ENCODE measurements at places on chromosomes 1 and 21. TPM values are rescaled to one million over a fixed set of nuclear protein-coding genes. Genes with fewer than 3 reads are reported as not detected.

- no peak for DNase-seq
Observed at GRCh38 chr1:101943237-101943636, 53.5 kb downstream of the OLFM3 start.

- DNase-seq = no peak
Observed at GRCh38 chr1:178784131-178784536, 59.1 kb downstream of the RALGPS2 start.

DNA sequence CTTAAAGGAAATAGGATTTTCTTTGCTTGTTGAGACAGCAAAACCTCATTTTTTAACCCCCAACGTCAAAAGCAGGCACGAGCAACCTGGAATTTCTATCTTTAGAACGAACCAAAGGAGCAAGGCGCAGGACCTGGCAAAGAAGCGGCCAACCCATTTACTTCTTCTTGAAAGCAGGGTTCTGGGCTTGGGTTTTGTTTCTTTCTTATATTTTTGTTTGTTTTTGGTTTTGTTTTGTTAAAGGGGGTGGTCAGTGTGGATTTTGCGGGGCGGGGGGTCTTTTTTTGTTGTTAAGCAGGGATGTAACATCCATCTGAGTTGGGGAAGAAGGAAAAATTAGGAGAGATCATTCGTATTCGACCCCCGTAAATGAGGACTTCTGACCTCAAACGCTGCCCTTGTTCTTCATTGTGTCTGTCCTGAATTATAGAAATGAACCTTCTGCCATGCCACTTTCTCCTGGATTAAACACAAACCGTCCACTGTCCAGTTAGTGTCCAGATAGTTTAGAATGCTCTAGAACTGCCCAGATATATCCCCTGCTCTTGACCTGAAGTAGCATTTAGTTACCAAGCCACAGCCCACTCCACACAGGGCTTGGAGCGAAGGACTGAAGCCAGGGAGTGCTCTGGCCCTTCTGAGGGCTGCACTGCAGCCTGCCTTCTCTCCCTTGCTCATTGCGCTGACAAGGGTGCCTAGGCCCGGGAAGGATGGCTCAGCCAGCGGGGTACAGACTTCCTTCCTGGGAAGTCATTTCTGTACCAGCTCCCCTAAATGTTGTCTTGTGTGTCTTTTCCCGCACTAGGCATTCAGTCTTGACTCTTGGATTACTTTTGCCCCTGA is 909 bp upstream of the APP start:
- DNase-seq = no peak

DNA sequence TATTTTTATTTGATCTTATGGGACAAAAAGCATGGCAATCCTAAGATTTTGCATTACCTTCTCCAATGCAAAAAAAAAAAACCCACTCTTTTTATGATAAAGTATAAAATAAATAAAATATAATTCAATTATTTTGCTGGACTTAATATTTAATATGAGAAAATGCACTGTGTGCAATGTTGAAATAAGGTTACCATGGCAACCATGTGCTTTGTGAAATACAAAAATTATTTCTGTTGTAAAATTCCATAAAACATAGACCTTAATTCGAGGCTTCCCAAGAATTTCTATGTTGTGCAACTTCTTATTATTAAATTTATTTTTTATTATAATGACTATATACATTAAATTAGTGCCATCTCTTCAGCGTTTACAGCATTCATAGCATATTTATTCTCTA is 989.5 kb downstream of the MRPL39 start:
- DNase-seq = no peak

DNA sequence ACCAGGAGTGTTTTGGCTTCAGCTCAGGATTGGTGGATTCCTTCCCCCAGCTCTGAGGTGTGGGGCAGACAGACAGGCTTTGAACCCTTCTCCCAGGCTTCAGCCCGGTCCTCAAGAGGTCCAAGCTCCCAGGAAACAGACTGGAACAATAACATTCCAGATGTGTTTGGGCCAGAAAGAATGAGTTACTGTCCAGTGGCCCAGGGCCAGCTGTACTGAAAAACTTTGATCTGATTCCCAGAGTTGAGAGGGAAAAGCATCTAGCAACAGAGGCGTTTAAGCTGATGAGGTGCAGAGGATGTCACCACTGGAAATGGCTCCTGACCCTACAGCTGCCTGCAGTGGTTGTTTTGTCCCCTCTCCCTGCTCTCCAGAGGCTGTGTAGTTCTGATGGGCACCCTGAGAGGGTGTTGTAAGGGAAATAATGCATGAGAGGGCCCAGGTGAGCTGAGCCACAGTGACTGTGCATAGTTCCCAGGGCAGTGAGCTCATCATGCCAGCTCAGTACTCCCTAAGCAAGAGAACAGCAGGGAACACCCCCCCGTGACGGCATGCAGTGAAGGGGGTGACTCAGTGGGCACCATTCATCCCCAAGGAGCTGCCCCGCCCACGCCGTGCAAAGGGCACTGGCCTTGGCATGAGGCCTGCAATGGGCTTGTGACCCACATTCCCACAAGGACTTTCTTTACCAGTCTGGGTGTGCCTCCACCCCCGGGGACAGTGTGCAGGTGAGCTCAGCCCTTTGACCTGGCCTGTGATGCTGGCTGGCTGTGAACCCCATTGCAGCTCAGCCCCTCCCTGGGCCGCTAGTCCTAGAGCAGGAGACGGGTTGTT is 13.8 kb upstream of the SFN start:
- no peak for DNase-seq

DNA sequence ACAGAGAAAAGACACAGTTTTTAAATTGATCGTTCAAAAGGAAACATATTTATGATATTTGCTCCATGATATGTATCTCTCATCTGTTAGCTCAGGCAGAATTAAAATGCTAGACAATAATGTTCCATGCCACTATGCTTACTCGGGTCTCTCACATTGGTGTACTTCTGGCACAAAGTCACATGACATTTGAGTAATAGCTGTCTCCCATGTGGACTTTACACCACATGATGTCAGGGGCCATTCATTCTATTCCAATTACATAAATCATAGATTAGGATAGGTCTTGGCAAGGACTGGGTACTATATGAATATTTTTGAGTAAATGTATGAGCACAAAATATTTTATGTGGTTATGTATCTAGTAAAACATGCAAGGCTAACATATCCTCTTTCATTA is 648.4 kb downstream of the PLA2G4A start:
- DNase-seq = no peak

DNA sequence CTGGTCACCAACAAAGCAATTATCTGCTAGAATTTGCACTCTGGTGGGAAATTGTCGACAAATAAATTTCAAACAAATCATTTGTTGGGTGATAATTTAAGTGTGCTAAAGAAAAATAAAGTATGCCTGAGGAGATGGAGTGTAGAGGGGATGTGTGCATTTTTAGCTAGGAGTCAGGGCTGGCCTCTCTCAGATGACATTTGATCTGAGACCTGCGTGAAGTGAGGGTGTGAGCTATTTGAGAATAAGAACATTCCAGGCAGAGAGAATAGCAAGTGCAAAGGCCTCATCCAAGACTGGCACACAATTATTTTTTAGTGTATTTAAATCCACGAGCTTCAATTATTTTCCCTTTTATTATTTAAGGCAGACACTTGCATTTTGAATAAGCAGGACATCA is 19.7 kb upstream of the S1PR1 start:
- no peak for DNase-seq

DNA sequence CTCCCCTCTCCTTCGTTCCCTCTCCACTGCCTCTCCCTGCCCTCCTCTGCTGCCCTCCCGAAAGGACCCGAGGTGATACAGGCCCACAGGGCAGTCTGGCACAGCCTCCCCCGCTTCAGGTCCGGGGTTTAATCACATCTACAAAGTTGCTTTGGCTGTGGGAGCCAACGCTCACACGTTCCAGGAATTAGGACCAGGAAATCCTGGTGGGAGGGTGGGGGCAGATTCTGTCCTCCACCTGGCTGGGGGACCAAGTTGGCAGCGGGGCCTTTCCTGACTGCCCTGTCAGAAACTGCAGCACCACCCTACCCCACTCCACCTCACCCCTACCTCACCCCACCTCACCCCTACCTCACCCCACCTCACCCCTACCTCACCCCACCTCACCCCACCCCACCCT is 95.1 kb downstream of the WDR4 start:
- DNase-seq = no peak

DNA sequence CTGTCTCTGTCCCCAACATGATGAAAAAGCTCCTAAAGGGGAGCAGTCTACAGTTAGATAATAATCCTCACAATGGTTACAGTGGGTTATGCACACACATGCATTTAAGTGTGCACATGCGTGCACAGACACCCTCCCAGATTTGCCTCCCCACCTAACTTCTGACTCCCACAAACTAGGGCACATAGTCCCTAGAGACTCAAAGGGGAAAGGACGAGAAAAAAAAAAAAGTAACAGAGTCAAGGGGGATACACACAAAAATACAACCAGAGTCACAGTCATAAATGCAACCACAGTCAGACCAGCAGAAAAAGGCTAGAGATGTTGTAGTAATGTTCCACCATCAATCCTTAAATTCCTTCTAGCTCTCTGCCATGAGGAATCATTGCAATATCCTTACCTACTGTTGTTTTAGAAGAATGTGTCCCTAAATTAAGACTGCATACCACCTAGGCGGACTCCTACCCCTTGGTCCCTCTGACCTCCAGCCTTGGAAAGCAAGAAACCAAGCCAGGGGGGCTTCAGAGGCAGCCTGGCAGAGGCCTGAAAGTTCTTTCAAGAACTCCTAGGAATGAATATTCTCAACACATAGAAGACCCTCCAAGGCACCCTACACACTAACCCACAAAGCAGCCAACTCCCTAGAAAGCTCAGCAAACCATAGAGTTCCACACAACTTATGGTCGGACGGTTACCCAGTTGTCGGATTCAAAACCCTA is 1.3 kb downstream of the CRTC2 start:
- DNase-seq = no peak

- DNase-seq = no peak
Observed at GRCh38 chr1:18852501-18852900, 7.0 kb downstream of the TAS1R2 start.

GRCh38 chr1:234833646-234834045 is 223.7 kb upstream of the IRF2BP2 start:
- no peak for DNase-seq

Gene CA6
- 1.6 TPM for total RNA-seq

Gene SYT14
- total RNA-seq = not detected
